ENCODE measurements at places on chromosomes 7 and 10. TPM values are rescaled to one million over a fixed set of nuclear protein-coding genes. Genes with fewer than 3 reads are reported as not detected.

Gene PDZD7
- total RNA-seq, result 6.6 TPM

Gene CCL26
- total RNA-seq, result not detected

Gene EBLN1
- not detected for total RNA-seq

DNA sequence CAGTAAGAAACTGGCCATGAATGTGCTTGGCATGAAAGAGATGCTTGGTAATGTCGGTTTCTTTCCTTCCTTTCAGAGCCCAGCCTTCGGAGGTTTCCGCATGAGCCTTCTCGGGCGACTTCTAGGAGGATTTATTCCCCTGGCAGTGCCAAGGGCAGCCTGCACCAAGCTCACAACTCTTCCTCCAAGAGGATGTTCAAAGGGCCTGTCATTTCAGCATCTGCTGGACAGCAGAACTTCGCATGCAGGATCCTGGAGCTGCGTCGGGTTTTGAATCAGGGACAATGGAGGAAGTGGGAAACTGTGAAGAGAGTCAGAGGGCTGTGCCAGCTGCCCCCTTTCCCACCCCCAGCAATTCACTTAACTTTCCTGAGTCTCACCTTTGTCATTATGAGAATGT, 21.3 kb downstream of the GOLGA7B start:
- DNase-seq, result no peak

DNA sequence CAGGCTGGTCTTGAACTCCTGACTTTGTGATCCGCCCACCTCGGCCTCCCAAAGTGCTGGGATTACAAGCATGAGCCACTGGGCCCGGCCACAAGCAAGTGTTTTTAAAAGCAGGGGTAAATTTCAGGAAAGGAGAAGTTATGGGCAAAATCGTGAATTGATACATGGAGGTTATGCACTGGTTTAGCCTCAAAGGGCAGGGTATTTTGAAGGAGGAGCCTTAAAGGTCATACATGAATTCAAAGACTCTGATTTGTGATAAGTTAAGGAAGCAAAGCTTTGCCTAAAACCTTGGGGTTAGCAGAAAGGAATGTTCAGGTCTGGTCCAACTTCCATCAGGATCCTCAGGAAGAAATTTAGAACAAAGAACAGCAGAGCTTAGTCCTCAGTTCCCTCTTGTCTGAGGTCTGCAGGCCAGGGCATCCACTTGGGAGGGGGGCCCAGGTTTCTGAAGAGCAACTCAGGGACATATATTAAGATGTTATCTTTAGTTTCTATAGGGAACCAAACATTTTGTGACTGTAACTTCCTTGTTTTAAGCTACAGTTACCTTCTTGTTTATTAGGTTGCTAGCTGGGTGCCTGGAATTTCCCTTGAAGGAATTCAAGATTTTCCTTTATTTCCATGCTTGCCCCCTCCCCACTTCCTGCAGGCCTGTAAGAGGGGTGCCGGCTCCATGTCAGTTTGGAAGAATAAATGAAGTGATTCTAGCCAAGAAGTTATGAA, 2.8 kb upstream of the REPIN1 start:
- no peak for DNase-seq

Measured in epithelial cell of proximal tubule (primary cell).